Fibroblast of skin of right quadriceps (primary cell): ENCODE measurements at places on chromosomes 5 and 9.

DNA sequence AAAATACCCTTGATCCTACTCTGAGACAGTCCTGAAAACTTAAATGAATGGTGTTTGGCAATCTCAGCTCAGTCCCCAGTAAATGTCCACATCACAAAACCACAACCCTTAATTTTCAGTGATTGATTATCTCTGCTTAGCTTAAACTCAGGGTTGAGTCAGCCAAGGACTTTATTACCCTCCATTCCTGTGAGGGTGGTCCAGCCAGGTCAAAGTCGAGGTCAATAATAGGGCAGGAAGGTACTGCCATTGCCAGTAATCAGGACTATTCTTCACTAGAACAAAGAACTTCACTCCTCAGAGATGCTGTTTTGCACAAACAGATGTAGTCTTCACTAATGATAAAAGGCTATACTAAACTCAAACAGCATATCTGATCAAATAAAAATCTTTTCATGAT lies 499.4 kb downstream of the ISL1 start:
- DNase-seq, result no peak

DNA sequence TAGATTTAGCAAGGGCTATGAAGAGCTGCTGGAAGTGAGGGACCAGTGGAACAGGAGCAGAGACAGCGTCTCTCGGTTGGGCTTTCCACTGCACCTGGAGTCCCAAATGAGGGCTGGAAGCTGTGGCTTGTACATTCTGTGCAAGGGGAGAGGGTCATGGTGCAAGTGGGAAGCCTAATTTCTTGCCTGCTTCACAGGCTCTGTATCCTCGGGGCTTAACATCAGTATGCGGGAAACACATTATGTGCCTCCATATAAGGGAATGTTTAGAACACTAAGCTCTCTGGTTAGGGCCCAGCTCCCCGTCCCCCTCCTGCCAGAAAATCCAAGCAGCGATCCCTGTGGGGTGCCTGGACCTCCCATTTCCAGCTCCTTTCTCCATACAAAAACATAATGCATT lies 89.0 kb upstream of the NIPAL4 start:
- peak; percentile 89 for DNase-seq

GRCh38 chr5:141175933-141176332 lies 1.7 kb upstream of the PCDHB8 start:
- DNase-seq, result no peak

DNA sequence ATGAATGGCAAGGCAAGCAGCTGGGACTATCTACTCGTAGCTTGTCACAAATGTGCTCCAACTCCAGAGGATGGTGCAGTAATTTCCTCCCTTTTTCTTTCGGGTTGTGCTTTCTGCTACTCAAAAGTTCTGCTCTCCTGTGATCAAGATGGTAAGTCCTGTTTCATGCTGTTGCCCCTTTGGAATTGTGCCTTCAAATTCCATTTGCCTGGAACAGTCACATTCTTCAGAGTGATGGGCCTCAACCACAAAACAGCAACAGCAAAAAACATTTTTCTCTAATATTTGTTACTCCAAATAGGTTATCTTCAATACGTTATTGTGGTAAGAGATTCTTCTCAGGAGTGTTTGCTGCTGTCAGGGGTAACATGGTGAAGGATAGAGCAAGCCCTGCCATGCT lies 209.3 kb downstream of the PALM2AKAP2 start:
- peak; percentile 75 for DNase-seq

DNA sequence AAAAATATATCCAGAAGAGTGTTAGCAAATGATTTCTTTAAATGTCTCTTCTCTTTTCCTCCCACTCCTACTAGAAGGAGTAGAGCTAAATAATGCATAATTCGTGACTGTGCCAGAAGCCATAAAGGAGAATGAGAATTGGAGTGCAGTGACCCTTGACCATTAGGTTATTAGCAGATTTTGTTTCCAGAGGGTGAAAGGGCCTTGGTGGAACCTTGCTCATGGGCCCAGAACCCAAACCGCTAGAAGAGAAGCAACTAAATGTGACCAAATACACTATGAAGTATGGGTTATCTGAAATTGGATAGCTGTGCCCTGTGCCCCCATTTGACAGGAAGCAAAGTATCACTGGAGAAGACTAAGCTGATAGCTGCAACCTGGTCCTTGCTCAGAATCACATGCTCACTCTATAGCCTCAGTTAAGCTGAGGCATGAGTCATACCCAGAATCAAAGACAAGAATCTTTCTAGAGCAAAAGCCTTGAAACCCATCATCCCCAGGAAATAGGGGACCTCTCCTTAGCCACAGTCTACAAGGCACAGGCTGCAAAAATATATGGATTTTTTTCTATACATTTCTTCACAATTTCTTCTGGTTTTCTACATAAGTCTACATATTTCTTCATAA lies 36.3 kb downstream of the CAPSL start:
- peak; percentile 50 for DNase-seq

DNA sequence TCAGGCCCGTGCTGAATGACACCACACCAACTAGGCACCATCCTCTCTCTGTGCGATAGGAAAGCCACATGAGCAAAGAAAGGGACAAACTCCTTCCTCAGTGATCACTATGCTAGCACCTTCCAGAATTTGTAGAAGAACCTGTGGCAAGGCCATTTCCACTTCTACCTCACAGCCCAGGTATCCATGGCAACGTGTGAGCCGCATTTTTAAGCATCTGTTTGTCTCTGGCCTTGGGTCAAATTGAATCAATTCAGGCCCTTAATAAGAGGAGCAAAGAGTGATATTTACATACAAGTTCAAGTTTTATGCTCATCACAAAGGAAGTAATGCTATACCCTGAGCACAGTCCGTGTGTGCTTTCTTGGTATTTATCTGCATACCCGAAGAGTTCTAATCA lies 179.3 kb downstream of the SLC12A2 start:
- DNase-seq, result no peak

- DNase-seq, result no peak
These were observed 202.5 kb downstream of the EFNA5 start for GRCh38 chr5:107468276-107468675.

- peak; percentile 84 for DNase-seq
These were observed at the start of gene DPM2 for GRCh38 chr9:127937388-127938297. DPM2 (minus strand) TSS chr9:127937854; CDS start chr9:127937820, 34 bp downstream.

DNA sequence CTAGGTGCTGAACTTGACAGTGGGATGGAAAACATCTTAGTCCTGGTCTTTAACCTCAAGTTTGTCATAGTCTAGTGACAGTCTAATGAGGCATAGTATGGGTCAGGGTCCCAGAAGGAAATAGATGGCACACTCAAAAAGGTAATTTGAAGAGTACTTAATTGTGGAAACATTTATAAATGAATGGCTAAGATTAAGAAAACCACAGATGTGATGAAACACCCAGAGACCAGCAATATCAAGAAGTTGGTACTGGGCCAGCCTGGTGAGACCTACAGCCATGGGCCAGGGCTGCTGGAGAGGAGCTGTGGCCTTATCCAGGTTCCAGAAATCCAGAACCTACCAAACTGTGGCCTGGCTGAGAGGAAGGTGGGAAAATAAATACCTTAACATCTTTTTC lies 93.5 kb upstream of the ATG10 start:
- DNase-seq, result no peak

DNA sequence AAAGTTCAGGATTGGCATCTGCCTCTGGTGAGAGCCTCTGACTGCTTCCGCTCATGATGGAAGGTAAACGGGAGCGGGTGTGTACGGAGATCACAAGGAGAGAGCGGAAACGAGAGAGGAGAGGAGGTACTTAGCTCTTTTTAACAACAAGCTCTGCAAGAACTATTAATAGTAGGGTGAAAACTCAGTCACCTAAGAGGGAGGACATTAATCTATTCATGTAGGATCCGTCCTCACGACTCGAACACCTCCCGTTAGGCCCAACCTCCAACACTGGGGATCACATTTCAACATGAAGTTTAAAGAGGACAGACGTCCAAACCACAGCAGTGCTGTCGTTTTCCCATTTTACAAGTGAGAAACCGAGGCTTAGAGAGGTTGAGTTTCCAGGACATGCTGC lies 173.7 kb downstream of the SLC28A3 start:
- DNase-seq, result no peak

DNA sequence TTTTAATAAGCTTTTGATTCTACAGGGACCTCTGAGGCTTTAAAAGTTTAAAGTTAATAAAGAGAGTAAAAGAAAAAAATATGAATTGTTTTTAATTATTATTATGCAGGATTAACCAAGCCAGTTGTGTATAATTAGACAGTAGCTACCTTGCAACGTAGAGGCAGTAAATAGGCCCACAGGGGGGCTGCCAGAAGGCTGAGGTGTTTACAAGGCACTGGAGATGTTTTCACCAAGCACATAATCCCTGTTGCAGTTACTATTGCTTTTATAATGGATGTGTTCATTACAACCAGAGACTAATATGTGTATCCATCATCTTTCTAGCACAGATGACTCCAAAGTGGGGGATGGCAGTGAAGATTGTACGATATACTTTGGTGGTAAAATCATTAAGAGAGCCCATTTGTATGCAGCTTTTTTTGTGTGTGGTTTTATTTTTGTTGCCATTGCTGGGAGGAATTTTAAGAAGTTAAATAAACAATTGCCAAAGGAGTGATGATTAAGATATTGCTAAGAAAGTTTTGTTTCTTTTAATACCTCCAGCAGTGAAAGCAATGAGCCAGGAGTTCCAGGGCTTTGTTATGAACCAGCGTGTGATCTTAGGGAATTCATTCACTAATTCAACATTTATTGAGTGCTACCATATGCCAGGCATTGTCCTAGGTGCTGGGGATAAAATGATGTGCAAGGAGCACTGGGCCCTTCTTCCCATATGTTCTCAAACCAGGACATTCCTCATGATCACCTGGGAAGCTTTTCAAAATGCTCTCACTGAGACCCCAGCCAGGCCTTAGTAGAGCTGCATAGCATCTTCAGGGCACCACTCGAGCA lies 138.7 kb upstream of the EFNA5 start:
- peak; percentile 49 for DNase-seq
